ENCODE measurements at places on chromosomes 2 and 18. TPM values are rescaled to one million over a fixed set of nuclear protein-coding genes. Genes with fewer than 3 reads are reported as not detected.

DNA sequence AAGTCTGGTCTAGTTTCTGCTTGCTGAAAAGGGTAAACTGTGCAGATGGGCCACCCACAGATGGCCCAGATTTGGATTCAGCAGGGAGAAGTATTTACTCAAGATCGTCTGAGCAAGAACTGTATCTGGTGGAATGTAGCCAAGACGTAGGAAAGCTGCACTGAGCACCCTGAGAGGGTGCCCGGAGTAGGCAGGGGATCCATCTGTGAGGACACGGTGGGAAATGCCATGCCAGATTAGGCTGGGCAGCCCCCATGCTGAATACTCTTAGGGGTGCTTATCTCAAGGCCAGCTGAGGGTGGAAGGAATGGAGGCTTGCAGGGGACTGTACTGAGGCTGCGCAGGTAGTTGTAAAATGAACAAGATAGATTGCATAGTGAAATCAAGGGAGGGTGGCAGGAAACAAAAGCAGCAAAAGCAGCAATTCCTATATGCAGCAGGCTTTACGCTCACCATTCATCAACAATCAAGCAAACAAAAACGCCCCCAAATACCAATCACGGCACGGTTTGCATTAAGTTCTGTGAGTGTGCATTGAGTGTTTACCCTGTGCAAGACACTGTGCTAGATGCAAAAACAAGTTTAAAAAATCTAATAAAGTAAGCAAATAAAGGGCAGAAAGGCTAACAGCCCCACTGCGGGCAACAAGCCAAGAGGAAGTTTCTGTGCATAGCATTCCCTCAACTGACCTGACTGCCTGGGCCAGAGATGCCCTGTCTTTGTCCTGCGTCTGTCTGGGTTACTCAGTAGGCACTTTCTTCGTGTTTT lies 32.2 kb upstream of the LPIN2 start:
- DNase-seq = peak; percentile 44
- H3K4me3 ChIP-seq = no peak overlapping the region
- H3K4me1 ChIP-seq = no peaks in the 10 kb centered on the region

- H3K36me3 ChIP-seq = no peaks in the 10 kb centered on the region
- DNase-seq = no peak
- H3K4me1 ChIP-seq = no peaks in the 10 kb centered on the region
- no peaks in the 10 kb centered on the region for H3K27me3 ChIP-seq
- no peak overlapping the region for H3K4me3 ChIP-seq
These were observed 74.9 kb upstream of the KLHL14 start for GRCh38 chr18:32847691-32848090.

- H3K27me3 ChIP-seq = no peaks in the 10 kb centered on the region
- no peak overlapping the region for H3K4me3 ChIP-seq
- H3K4me1 ChIP-seq = no peaks in the 10 kb centered on the region
- no peak overlapping the region for H3K27ac ChIP-seq
- H3K36me3 ChIP-seq = no peaks in the 10 kb centered on the region
- no peak for DNase-seq
These were observed 1.0 kb downstream of the TEX51 start for GRCh38 chr2:126899616-126900185.

TUBB8B gene
- not detected for total RNA-seq

DNA sequence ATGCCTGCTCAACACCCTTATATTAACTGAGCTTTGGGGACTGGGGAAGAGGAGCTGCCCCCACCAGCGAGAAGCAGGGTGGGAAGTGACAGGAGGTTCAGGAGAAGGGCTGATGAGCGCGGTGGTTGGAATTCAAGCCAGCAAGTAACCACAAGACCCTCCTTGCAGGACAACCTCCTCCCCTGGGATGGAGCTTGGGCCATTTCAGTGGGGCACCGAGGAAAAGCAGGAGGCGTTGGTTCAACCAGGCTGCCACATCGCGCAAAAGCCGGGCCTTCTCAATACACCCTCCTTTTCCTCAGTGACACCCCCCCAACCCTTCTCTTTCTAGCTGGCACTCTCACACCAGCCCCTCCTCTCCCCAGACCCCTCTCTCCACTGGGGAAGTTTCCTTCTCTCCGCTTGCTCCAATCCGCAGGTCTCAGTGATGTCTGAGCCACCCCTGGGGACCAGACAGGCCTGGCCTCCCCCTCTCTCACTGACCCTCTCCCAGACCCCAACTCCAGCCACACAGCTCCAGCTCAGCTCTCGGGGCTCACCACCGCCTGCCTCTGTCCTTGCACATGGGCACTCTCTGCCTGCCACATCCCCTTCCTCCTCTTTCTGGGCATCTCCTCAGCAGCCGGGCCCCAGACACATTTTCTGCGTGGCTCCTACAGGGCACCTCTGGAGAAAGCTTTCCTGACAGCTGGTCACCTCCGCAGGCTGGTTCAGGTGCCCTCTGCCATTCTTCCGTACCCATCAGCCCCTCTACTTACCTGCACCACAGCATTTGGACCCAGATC lies 44.5 kb downstream of the KCNF1 start:
- H3K27me3 ChIP-seq = peaks cover 4% of the 10 kb centered on the region
- no peak for DNase-seq
- H3K27ac ChIP-seq = no peak overlapping the region
- H3K4me3 ChIP-seq = no peak overlapping the region

RESP18 gene
- total RNA-seq = not detected

DNA sequence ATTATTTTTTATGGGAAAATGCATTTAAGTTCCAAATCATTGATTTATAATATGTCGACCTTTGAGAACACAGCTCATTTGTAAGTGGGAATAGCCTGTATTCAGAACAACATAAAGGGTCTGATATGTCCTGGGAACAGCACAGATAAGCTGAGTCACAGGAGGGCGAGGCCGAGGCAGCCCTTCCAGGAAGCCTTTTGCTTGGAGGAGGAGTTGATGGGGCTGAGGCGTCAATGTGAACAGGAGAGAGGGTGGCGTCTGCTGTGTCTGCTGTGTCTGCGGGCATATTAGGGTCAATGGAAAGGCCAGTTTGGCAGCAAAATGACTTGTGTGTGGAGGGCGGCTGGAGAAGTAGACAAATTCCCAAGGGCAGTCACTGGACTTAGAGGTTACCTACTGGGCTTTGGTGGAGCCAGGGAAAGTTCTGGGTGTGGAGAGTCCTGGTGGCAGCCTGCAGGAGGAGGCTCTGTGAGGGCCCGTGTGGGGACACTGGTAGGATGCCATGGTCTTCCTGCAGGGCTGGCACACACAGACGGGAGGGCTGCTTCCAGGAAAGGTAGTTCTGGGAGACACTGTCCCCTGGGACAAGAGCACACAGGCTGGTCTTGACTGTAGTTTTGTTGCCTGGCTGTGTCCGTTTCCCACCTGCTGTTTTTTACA lies 128.1 kb downstream of the GLI2 start:
- DNase-seq = no peak
- peaks cover 8% of the 10 kb centered on the region for H3K27me3 ChIP-seq
- no peak overlapping the region for H3K27ac ChIP-seq
- H3K36me3 ChIP-seq = no peaks in the 10 kb centered on the region
- no peaks in the 10 kb centered on the region for H3K4me1 ChIP-seq

GRCh38 chr2:107361751-107362381 lies 464.8 kb upstream of the RGPD4 start:
- no peaks in the 10 kb centered on the region for H3K4me1 ChIP-seq
- H3K27me3 ChIP-seq = no peaks in the 10 kb centered on the region
- H3K27ac ChIP-seq = no peak overlapping the region

DNA sequence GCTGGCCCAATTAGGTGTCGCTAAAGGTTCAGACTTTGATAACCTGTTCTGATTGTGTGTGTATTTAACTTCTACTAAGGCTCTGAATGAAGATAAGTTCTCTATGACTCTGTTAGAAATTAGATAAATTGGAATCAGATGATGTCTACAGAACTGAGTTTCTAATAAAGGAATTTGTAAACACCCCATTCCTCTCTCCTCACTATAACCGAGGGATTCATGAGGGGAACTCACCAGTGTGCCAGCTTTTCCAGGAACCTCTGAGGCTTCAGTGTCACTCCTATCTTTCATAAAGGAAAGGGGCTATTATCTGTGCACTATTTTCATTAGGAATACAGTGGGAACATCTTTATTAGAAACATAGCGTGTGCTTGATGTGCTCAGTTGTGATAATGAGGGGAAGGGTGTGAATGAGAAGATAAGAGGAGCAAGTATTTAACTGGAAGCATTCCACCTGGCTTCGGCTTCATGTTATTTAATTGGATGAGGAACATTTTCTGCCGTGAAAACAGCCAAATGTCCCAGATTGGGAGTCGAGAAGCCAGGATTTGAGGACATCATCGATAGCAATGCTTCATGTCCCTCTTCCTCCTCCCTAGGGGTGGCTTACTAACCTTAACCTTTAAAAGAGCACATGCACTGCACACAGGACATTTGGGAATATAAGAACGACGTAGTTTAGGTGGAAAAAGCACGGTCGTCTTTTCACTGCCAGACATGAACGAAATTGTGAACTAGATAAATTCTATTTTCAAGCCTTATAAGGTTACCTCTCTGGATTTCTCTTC lies 84.8 kb upstream of the TCF4 start:
- no peak overlapping the region for H3K4me3 ChIP-seq
- no peak for DNase-seq
- no peaks in the 10 kb centered on the region for H3K27me3 ChIP-seq
- H3K27ac ChIP-seq = no peak overlapping the region

DNA sequence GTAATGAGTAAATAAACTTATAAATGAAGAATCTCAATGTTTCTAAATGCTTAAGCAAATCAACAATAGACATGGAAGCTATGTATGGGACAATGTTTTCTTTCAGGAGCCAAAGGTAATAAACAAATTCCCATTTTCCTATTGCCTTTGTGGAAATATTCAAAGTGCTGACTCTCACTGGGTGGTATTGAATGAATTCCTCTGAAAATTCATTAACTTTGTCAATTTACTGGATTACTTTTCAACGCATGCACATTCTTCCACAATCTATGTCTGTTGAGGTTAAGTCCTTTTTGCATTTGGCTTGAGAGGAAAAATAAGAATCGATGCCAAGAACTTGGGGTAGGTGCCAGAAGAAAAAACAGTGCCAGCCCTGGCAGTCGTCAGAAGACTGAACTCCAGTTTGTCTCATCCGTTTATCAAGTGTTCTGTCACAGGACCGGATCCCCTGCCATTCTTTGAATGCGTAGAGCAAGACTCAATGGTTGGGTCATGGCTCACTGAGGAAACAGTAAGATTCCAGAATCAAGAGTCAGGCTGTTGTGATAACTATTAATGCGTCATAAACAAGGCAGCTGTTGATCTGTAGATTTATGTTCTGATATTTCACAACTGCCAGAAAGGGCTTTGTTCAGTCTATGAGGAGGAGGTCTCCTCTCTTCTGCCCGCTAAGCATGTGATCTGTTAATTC lies 133.3 kb downstream of the GFPT1 start:
- no peaks in the 10 kb centered on the region for H3K27me3 ChIP-seq
- peak; percentile 27 for DNase-seq
- peak overlapping the region; percentile 7 for H3K27ac ChIP-seq
- H3K4me1 ChIP-seq = no peaks in the 10 kb centered on the region
- no peak overlapping the region for H3K4me3 ChIP-seq

GRCh38 chr2:230772156-230772555 lies 59.5 kb downstream of the CAB39 start:
- peaks cover 22% of the 10 kb centered on the region for H3K4me1 ChIP-seq
- no peak overlapping the region for H3K27ac ChIP-seq
- H3K4me3 ChIP-seq = no peak overlapping the region
- no peaks in the 10 kb centered on the region for H3K27me3 ChIP-seq
- DNase-seq = no peak
- H3K36me3 ChIP-seq = no peaks in the 10 kb centered on the region

GRCh38 chr2:235793163-235793752 lies 299.4 kb downstream of the AGAP1 start:
- H3K36me3 ChIP-seq = no peaks in the 10 kb centered on the region
- no peak overlapping the region for H3K27ac ChIP-seq
- peaks cover 7% of the 10 kb centered on the region for H3K4me1 ChIP-seq
- peak; percentile 61 for DNase-seq

DNA sequence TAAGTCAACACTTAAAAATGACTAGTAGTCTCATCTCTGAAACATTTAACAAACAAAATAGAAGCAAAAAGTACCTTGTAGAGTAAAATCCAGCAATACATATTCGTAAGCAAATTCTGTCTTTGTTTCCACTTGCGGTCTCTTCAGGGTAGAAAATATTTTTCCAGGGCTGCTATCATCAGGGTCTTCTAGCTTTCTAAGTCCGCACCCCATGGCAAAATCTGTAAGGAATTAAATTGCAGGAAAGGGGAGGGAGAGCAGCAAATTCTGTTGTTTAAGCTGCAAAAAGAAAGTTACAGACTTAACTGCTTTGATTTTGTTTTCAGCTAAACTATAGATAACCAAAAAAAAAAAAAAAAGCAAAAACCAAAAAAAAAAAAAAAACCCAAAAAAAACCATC lies at the start of gene RFTN2:
TSS of gene RFTN2 (minus strand) at position 342 of the 400 bp plus-strand sequence. CDS start at position 213, 129 bp downstream.
- H3K4me1 ChIP-seq = peaks cover 5% of the 10 kb centered on the region
- no peaks in the 10 kb centered on the region for H3K27me3 ChIP-seq
- no peak for DNase-seq
- peak within 1 kb of the TSS; percentile 46 for H3K4me3 ChIP-seq
- no peaks in the 10 kb centered on the region for H3K36me3 ChIP-seq
- peak within 1 kb of the TSS; percentile 64 for H3K27ac ChIP-seq

GRCh38 chr2:47299555-47299954 lies 103.4 kb upstream of the MSH2 start:
- no peaks in the 10 kb centered on the region for H3K4me1 ChIP-seq
- DNase-seq = no peak
- no peak overlapping the region for H3K27ac ChIP-seq
- no peak overlapping the region for H3K4me3 ChIP-seq
- H3K36me3 ChIP-seq = no peaks in the 10 kb centered on the region
- H3K27me3 ChIP-seq = no peaks in the 10 kb centered on the region

- no peaks in the 10 kb centered on the region for H3K4me1 ChIP-seq
- H3K36me3 ChIP-seq = no peaks in the 10 kb centered on the region
- DNase-seq = no peak
- H3K27ac ChIP-seq = no peak overlapping the region
- H3K27me3 ChIP-seq = no peaks in the 10 kb centered on the region
These were observed 891.6 kb upstream of the ZEB2 start for GRCh38 chr2:145411493-145411892.

SH3BP4 gene
- total RNA-seq = 18.5 TPM

DNA sequence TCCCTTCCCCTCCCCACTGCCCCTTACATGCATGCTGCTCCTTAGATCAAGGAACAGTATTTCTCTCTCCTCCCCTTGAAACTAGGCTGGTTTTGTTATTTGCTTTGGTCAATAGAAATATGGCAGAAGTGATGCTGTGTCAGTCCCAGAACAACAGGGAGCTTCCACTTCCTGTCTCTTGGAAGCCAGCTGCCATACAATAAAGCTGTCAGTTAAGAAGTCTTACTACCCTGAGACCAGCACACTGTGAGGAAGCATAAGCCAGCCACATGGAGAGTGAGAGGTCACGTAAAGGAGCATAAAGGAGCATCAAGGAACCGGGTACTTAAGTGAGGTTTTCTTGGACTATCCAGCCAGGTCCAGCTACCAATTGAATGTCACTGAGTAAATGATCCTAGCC lies 126.6 kb downstream of the NOL4 start:
- H3K27me3 ChIP-seq = no peaks in the 10 kb centered on the region
- DNase-seq = no peak
- no peaks in the 10 kb centered on the region for H3K36me3 ChIP-seq
- no peaks in the 10 kb centered on the region for H3K4me1 ChIP-seq

GRCh38 chr18:62510789-62511188 lies 12.0 kb upstream of the ZCCHC2 start:
- no peak overlapping the region for H3K4me3 ChIP-seq
- DNase-seq = no peak
- H3K4me1 ChIP-seq = no peaks in the 10 kb centered on the region
- no peak overlapping the region for H3K27ac ChIP-seq
- H3K27me3 ChIP-seq = no peaks in the 10 kb centered on the region

COL4A3 gene
- 1.7 TPM for total RNA-seq

All from heart left ventricle (tissue), 16 donors.